ENCODE measurements at places on chromosomes 3 and 15.

DNA sequence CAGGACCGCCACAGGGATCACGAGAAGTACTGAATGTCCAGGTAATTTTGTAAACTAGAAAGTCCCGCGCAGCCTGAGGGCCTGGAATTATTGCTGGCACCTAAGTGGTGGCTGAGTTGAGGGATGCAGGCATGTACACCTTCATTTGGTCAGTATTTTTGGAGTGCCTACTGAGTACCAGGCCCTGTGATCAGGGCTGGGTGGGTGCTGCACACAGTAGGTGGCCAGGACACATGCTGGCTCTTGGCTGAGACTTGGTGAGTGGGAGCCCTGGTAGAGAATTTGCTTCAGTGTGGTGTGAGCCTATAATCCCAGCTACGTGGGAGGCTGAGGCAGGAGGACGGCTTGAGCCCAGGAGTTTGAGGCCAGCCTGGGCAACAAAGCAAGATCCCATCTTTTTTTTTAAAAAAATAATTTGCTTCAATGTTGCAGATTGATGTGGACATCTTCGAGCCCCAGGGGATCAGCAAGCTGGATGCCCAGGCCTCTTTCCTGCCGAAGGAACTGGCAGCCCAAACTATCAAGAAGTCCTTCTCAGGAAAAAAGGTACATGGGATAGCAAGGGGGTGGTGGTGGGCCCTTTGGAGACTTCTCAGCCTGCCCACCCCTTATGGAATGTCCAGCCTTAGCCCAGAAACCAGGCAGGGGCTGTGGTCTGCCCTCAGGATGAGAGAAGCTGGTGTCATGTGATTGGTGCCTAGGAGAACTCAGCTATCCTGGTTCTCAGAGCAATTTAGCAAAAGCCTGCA, 2.6 kb downstream of the ITIH1 start:
- DNase-seq, result no peak

GRCh38 chr3:174356596-174356995, 502.5 kb upstream of the NAALADL2 start:
- no peak for DNase-seq

DNA sequence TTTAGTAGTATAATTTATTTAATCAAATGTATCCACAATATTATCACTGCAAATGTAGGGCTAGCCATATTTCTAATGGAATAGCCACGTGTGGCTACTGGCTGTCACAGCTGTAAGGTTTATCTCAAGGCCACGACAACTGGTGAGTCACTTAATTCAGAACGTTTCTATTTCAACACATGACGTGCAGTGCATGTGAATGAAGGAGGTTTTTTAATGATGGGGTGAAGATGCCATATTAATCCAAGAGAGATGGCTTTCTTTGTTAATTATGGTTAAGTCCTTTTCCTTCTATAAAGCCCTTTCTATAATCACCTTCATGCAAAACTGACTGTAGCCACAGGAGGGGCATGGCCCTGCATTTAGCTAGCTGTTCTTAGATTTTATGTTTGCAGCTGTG, 212.0 kb downstream of the FEZF2 start:
- DNase-seq, result no peak

DNA sequence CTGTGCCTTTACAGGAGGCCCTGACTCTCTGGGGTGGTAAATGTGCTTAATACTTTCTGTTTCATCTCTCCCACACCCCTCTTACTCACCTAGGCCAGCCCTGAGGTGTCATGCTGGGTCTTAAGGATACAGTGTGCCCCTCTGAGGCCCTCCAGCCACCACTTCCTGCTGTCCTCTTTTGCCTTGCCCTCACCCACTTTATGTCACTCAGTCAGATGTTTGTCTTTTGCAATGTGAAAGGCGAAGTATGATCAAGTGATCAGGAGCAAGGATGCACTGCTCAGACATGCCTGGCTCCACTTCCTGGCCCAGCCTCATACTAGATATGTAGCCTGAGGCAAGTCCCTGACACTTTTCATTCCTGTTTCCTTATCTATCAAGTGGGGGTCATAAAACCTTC, 339.0 kb upstream of the NR2E3 start:
- no peak for DNase-seq

GRCh38 chr15:69748576-69749185, 296.1 kb downstream of the RPLP1 start:
- no peak for DNase-seq

- DNase-seq, result no peak
These were observed 764.2 kb downstream of the NTRK3 start for GRCh38 chr15:87492321-87492720.

GRCh38 chr15:78208341-78208844, 26.0 kb downstream of the ACSBG1 start:
- no peak for DNase-seq

All from D721Med (cell line).